ENCODE measurements at places on chromosomes 2 and 18.
A peak's percentile ranks its signal among the peaks of the same experiment; 100 is the strongest.

GRCh38 chr18:4453874-4454536 is 1.1 kb downstream of the DLGAP1 start:
- no peak for DNase-seq

- DNase-seq = no peak
These were observed 227.3 kb upstream of the CCDC68 start for GRCh38 chr18:55186588-55186987.

- no peak for DNase-seq
These were observed 103.3 kb downstream of the CTAGE1 start for GRCh38 chr18:22314420-22314819.

- DNase-seq = peak; percentile 49
These were observed 1.0 kb upstream of the B4GALT6 start for GRCh38 chr18:31685097-31686082.

GRCh38 chr2:12066116-12066515 is 319.7 kb downstream of the LPIN1 start:
- DNase-seq = no peak

GRCh38 chr2:147758821-147759220 is 86.0 kb upstream of the ACVR2A start:
- no peak for DNase-seq

- DNase-seq = no peak
These were observed 550 bp downstream of the MYL12B start for GRCh38 chr18:3262234-3263131.

- DNase-seq = no peak
These were observed 49.8 kb downstream of the FBXO15 start for GRCh38 chr18:74097803-74098202.

DNA sequence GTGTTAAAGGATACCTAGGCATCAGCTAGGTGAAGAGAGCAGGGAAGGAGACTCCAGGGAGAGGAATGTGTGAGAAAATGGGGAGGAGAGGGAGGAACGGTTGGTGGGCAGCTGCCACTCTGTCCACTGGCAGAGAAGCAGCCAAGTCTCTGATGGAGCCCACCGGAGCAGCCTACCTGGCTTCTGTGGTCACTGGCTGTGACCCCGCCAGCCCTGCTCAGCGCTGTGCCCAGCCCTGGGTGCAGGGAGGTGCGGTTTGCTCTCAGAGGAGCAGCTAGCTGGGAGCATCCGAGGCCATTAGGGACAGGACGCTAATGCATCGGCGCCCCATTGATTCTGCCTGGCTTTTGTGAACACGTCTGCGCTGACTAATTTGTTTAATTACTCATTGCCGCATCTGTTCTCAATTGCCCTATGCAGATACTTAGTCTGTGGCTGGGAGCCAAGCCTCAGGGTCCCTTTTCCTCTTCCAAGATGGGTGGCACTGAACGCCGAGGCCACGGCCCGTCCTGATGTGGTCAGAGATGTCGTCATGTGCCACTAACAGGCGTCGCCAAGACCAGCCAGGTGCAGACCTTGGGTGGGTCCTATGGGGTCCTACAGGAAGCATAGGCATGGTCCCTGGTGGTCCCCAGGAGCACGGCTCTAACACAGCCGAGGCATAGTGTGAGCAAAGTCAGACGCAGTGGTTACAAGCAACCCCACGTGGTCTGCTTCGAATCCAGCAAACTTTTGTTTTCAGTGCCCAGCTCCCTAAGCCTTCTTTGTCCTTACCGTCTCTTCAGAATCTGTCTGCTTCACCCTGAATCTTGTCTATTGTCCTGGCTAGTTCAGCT is 82.0 kb downstream of the RRM2 start:
- DNase-seq = no peak
